HepG2 (cell line): ENCODE measurements at places on chromosomes 5 and 9.

DNA sequence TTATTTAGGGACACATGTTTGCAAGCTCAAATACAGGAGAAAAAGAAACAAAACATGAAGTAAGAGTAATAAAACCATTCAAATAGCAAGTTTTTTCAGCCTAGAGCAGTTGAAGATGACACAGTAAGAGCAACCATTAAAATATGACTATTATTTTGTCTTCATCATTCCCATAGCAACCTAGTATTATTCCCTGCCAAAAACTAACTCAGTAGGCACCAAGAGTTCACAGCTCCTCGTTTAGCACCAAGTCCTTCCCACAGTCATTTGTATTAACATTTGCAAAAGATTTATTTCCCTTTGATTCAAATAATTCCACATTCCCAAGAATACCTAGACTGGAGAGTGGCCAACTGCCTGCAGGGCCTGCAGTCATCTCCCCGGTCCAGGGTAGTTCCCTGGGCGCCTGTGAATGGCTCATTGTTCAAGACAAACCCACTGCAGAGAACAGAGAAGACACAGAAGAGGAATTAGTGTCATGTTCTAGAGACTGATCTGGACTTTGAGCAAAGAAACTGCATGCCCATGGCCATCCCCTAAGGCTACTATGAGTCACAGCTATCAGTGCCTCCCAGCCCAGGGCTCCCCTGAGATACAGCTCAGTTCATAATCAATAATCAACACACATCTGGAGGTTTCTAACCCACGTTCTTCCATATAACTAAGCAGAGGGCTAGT, 139.1 kb upstream of the MAP3K1 start:
- DNase-seq = peak; percentile 92

DNA sequence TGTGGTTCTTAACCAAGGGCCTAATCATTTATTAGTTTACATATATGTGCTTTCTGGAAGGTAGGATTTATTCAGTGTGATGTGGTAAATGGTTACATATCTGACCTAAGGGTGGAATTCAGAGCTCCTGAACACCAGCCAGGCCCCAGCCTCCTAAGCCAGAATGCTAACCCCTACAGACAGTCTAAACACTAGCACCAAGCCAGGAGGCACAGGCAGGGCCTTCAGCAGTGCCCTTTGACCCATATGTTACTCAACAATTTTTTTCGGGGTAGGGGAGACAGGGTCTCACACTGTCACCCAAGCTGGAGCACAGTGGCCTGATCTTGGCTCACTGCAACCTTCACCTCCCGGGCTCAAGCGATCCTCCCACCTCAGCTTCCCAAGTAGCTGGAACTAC, 40.3 kb downstream of the PRKACG start:
- DNase-seq = no peak

DNA sequence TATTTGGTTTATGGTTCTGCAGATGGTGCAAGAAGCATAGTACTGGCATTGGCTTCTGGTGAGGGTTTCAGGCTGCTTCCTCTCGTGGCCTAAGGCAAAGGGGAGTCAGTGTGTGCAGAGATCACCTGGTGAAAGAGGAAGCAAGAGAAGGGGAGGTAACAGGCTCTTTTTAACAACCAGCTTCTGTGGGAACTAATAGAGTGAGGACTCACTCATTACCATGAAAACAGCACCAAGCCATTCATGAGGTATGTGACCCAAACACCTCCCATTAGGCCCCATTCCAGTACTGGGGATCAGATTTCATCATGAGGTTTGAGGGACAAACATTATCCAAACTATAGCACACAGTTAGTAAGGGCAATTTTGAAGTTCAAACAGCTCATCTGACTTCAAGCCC, 263.5 kb downstream of the TMEM38B start:
- no peak for DNase-seq

DNA sequence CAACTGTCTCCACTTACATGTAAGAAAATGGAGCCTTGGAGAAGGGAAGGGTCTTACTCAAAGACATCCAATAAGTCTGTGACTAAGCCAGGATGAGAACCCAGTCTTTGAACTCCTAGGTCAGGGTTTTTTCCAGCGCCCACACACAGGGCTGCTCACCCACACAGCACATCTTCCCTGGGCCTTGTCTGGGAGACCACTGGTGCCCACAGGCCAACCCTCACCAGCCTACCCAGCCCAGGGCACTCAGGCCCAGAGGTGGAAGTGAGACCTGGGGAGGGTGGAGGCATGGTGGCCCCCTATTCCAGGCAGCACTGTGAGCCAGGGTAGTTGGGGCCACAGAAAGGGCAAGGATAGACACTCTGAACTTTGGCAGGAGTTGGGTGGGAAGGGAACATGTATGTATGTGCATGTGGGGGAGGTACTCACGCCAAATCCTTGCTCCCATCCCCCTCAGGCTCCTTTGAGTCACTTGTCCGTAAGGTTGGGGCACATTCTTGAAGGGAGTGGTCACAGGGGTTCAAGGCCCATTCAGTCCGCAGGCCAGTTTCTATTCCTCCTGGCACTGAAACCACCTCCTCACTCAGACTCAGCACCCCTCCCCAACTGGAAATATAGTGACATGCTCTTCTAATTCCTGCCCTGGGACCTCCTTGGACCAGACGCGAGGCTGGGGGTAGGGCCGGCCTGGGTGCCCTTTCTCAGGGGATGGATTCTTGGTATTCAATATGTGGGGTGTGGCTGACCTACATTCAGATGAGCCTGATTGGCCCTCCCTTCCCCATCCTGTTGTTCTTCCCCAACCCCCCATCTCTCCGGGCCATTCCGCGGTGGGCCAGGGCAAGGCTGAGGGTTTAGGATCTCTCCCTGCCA, 2.9 kb upstream of the SLC4A9 start:
- no peak for DNase-seq

DNA sequence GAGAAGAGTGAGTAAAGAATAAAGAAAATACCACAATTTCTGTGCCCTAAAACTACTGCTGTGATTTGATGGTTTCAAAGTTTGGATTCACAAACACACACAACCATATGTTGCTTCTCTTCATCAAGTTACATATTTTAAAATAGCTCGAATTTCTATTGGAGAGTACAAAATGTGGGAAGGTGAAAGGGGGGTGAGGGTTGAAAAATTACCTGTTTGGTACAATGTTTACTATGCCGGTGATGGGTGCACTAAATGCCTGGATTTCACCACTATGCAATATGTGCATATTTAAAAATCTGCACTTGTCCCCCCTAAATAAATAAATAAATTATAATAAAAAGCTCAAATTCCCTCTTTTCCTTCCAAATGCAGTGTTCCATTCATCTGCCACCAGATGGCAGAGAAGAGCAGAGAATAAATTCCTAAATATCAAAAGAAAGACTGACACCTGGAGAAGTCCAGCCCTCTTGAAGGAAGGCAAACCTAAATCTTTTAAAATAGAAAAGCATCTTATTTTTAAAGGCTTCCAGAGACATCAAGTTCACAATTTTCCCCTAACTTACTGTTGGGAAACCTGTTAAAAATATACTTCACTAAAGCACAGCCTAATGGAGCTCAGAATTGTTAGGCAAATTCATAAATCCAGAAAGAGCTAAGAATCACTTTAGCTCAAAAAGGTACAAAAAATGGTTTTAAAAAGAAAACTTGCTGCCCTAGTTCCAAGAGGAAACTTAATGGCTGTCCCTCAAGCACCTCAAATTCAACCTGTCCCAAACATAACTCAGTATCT, 24.8 kb upstream of the HNRNPA0 start:
- peak; percentile 27 for DNase-seq

DNA sequence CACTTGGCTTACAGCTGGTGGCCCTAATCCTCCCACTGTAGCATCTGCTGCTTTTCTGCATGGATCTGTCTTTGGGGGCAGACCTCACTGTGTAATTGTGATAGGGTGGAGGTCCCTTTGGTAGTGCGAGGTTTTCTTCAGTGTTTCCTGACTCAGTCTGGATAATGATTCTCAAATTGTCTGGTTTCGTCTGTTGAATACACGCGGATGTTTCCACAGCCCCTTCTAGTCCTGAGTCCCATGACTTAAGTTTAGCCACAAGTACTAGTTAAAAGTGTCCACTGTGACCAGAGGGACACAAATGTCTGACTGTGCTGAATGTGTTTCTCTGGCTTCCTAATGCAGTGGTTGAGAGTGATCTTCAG, 70.5 kb downstream of the LMNB1 start:
- DNase-seq = no peak

DNA sequence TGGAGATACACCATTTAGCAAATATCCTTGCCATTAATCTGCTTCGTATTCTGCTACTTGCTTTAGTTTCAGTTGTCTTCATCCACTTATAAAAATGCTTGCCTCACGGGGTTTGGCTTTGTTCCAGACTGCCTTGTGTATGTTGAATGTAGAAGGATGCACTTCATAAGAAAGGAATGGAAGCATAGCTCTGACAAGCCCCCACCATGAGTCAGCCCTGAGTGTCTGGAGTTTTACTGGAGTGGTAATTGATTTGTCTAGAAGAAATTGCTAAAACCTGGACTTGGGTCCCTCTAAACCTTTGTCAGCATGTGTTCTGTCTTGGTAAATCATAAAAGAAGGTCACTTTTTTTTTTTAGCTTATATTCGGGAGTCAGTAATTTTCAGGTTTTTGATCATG, 4.6 kb downstream of the TEX48 start:
- DNase-seq = peak; percentile 41

GRCh38 chr5:76475936-76476335, 72.9 kb downstream of the IQGAP2 start:
- DNase-seq = no peak

DNA sequence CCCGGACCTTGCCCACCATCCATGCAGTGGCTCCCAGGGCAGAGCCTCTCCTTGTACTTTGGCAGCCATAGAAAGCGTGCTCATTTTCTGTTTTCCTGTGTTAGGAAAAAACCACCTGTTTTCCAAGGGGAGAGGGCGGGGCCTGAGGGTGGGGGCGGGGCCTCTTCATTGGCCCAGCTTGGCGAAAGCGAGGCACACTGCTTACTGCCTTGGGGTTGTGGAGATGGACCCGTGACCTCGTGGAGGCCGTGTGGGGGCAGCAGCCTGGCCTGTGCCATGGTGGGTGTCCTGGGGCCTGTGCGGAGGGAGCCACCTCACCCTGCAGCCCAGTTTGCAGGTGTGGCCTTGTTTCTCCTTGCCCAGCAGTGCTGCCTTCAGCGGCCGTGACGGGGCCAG, 4.4 kb upstream of the TOR4A start:
- DNase-seq = no peak

GRCh38 chr5:133610489-133611356, 1.6 kb downstream of the FSTL4 start:
- DNase-seq = peak; percentile 23

GRCh38 chr9:130424595-130425454, 19.9 kb upstream of the ASS1 start:
- DNase-seq = no peak

GRCh38 chr5:17056141-17056631, 120.1 kb upstream of the MYO10 start:
- DNase-seq = no peak

- DNase-seq = peak; percentile 16
Observed at GRCh38 chr9:92728831-92729734, 35.5 kb downstream of the BICD2 start.

DNA sequence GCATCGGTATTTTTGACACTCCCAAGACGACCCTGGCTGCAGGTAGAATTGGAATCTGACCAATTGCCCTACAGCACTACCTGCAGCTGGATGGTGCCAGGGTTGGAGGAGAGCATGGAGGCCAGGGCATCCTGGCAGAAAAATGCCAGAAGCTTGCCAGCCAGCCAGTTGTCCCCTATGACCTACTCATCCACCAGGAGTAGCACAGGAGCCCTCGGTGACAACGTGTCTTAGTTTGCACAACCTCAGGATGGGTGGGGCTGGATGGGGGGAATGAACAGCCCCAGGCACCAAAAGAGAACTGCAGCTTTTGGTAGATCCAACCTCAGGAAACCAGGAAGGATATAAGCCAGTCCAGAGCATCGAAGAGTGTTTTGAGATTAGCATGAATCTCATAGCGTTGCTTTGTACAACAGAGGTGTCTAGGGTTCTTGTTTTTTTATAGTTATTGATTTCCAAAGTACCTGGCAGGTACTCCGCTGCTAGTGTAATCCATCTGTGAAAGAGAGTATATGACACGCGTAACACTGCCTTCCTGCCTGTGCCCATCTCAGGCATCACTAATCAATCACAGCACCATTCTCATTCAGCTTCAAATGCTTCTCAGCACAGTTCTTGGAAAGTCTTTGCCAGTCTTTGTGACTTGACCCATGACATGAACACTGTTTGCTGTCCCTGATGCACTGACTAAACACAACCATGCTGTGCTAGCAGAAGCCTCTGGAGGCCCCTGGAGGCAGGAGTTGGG, 36.7 kb upstream of the ASS1 start:
- no peak for DNase-seq

DNA sequence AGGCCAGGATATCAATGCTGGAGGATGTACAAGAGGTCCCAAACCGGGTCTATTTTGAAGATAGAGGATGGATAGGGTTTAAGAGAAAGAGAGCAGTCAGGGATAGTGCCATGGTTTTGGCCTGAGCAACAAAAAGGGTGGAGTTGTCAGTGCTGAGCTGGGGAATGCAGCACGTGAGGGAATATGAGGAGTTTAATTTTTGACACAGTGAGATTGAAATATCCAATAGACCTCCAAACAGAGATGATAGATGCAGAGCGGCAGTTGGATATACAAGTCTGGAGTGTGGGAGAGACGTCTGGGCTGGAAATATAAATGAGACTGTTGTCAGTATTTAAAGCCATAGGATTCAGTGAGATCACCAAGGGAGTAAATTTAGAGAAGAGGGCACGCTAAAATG, 136.7 kb upstream of the EFNA5 start:
- DNase-seq = no peak

- no peak for DNase-seq
Observed at GRCh38 chr9:136648751-136649150, 14.0 kb upstream of the EGFL7 start.

DNA sequence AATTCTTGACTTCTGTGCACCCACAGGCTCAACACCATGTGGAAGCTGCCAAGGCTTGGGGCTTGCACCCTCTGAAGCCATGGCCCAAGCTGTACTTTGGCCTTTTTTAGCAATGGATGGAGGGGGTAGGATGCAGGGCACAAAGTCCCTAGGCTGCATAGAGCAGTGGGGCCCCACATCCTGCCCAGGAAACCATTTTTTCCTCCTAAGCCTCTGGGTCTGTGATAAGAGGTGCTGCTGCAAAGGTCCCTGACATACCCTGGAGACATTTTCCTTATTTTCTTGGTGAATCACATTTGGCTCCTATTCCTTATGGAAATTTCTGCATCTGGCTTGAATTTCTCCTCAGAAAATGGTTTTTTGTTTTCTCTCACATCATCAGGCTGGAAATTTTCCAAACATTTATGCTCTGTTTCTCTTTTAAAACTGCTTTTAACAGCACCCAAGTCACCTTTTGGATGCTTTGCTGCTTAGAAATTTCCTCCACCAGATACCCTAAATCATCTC, 482.7 kb upstream of the TLE4 start:
- DNase-seq = no peak

- no peak for DNase-seq
Observed at GRCh38 chr9:5004481-5004880, 19.4 kb downstream of the JAK2 start.

GRCh38 chr9:89304834-89305188, 6.2 kb upstream of the CKS2 start:
- no peak for DNase-seq

- DNase-seq = no peak
Observed at GRCh38 chr5:170315154-170315553, 17.6 kb upstream of the LCP2 start.
